Immature natural killer cell (primary cell): ENCODE measurements at places on chromosomes 5 and 9.

DNA sequence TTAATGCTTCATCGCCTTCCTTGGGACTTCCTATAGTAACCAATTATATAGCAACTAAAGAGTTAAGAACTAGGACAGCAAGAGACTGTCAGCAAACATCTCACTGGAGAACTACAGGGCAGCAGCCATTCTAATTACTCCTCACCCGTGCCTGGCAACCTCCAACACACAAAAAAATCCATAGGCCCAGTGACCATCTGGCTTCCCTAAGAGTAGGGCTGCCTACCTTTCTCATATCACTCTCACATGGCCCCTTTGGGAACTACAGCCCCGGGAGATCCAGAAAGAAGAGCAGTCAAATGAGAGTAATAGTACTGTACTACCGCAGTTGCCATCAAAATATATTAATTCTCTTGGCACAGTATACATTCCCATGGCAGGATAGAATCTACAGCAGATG lies 5.7 kb downstream of the DCAF10 start:
- DNase-seq = no peak
- H3K4me1 ChIP-seq = peaks cover 29% of the 10 kb centered on the region
- H3K27me3 ChIP-seq = peaks cover 1% of the 10 kb centered on the region
- no peak overlapping the region for H3K4me3 ChIP-seq
- H3K36me3 ChIP-seq = peaks cover 1% of the 10 kb centered on the region

- H3K4me3 ChIP-seq = peak overlapping the region; percentile 93
- H3K27ac ChIP-seq = peak overlapping the region; percentile 100
- H3K4me1 ChIP-seq = peaks cover 86% of the 10 kb centered on the region
- peak; percentile 42 for DNase-seq
- peaks cover 81% of the 10 kb centered on the region for H3K27me3 ChIP-seq
These were observed 1.3 kb downstream of the NR4A3 start for GRCh38 chr9:99822806-99823591.

DNA sequence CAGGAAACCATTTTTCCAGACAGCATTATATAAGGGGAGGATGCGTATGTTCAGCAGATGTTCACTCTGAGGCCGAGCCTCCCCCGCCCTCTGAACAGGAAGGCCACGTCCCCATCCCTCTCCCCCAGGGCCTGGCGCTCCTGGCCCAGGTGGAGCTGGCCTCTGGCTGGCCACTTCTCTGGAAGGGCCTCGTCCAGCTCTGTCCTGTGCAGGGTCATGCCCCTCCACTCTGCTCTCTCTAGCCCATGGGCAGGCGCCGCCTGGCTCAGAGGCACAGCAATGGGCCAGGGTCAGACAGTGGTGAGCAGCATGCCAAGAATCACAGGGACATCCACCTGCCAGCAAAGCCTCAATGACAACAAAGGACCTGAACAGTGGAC lies 34.2 kb downstream of the ADAMTS2 start:
- no peak for DNase-seq
- no peak overlapping the region for H3K4me3 ChIP-seq
- no peaks in the 10 kb centered on the region for H3K4me1 ChIP-seq
- H3K36me3 ChIP-seq = no peaks in the 10 kb centered on the region
- no peak overlapping the region for H3K27ac ChIP-seq
- no peaks in the 10 kb centered on the region for H3K27me3 ChIP-seq

- H3K4me3 ChIP-seq = peak within 1 kb of the TSS; percentile 95
- DNase-seq = peak; percentile 53
- no peaks in the 10 kb centered on the region for H3K36me3 ChIP-seq
These were observed at the start of gene PBX3 for GRCh38 chr9:125747053-125747764. Gene PBX3, plus strand, starts transcription at chr9:125747373.

GRCh38 chr9:105290418-105290817 lies 46.0 kb downstream of the SLC44A1 start:
- no peak overlapping the region for H3K4me3 ChIP-seq
- no peak for DNase-seq
- H3K27me3 ChIP-seq = no peaks in the 10 kb centered on the region

DNA sequence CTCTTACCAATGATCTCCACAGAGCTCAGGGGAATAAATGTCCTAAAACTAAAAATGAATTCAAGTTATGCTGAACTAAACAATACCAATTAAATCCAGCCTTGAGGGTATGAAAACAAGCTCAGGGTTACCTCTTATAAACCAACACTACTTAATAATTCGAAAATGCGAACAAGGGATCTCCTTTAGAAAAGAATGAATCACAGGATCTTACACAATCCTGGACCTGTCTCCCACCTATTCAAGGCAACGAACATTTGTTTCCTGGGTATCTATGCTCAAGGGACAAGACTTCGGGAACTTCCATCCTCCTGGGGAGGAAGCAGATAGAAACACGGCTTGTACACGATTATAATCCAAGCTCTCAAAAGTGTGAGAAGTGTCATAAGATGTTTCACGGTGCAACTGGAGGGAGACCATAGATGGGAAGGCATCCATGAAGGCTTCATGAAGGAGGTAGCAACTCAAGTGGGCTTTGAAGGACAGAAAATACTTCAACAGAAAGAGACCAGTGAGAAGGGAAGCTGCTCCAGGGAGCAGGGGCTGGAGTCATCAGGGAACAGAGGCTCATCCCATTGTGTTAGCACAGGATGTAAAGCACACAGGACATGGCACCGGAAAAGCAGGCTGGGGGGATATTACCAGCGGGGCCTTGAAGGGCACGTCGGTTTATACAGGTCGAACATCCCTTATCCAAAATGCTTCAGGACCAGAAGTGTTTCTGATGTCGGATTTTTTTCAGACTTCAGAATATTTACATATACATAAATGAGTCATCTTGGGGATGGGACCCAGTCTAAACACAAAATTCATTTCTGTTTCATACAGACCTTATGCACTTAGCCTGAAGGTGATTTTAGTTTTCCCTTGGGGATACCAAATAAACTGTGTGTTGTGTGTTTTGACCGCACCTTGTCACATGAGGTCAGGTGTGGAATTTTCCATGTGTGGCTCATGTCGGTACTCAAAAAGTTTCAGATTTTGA lies 87.4 kb downstream of the TLE1 start:
- no peak overlapping the region for H3K4me3 ChIP-seq
- H3K4me1 ChIP-seq = peaks cover 26% of the 10 kb centered on the region

DNA sequence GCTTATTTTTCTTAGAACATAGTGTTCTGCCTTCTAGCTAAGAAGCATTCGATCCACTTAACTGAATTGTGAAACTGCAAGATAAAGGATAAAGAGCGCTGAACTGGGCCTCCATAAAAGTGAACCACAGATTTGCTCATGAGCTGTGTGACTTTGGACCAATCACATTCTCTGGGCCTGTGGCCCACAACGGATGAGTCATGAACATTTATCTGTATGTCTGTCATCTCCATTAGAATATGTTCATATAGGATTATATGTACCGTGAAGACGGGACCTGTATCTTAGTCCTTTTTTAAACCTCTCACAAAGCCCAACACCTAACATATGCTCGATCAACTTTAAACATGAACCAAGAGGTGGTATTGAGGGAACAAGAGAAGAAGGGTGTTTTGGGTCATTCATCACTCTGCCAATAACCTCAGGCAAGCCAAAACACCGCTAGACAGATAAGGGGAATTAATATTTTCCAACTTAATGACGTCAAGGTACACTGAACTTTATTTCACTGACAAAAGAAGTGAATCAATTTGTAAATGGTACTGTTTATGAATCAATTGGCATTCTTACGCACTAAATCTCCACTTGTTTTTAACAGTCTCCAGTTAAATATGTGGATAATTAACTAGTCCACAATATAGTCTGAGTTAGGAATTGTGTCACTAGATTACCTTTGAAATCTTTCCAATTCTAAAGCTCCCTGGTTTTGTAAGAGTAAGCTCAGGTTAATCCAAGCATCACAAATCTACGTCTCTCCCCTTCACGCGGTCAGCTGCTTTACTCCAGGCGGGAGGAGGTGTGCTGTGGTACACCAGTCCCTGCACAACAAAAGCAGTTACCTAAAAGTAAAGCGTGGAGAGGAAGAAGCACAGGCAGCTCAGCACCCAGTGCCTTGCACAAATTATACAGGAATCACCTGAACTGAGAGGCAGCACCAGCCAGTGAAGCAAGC lies 1.6 kb downstream of the TMEM245 start:
- H3K36me3 ChIP-seq = peaks cover 5% of the 10 kb centered on the region
- peaks cover 55% of the 10 kb centered on the region for H3K4me1 ChIP-seq
- H3K27ac ChIP-seq = peak overlapping the region; percentile 85
- no peak for DNase-seq

DNA sequence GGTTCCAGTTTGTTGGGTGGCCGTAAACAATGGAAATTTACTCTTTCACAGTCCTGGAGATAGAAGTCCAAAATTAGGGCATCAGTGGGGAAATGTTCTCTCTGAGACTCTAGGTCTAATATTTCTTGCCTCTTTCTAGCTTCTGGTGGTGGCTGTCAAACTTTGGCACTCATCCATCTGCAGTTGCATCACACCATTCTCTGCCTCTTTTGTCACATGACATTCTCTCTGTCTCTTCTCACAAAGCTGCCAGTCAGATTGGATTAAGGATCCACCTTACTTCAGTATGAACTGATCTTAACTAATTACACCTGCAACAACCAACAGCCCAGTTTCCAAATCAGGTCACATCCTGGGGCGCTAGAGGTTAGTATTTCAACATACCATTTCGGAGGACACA lies 222.9 kb upstream of the FTMT start:
- DNase-seq = no peak
- H3K36me3 ChIP-seq = no peaks in the 10 kb centered on the region

DNA sequence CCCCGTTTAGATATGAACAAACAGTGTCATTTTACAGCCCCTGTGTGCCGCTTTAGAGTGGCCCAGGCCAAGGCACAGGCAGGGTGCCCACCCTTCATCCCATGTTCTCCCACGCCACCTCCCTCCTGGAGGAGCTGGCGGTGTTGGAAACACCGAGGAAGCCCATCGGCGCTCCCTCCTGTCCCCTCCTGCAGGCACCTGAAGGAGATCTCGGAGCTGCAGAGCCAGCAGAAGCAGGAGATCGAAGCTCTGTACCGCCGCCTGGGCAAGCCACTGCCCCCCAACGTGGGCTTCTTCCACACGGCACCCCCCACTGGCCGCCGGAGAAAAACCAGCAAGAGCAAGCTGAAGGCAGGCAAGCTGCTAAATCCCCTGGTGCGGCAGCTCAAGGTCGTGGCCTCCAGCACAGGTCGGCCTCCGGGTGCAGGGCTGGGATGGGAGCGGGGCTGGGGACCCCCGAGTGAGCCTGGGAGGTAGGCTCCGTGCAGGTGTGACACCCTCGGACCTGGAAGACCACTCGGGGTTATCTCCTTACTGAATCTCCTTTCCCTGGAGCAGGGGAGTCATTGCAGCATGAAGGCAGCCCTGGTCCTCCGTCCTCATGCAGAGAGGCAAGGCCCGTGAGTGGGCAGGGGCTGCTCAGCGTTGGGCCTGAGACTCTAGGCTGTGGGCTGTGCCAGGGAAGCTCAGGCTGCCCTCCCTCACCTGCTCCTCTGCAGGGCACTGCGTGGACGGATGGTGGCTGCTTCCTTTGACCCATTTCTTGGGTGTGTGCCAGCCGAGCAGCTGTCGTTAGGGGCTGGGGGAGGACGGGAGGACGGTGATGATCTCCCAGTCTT lies 113.9 kb downstream of the WNK2 start:
- no peak for DNase-seq
- no peak overlapping the region for H3K27ac ChIP-seq
- no peaks in the 10 kb centered on the region for H3K36me3 ChIP-seq
- H3K4me3 ChIP-seq = no peak overlapping the region

DNA sequence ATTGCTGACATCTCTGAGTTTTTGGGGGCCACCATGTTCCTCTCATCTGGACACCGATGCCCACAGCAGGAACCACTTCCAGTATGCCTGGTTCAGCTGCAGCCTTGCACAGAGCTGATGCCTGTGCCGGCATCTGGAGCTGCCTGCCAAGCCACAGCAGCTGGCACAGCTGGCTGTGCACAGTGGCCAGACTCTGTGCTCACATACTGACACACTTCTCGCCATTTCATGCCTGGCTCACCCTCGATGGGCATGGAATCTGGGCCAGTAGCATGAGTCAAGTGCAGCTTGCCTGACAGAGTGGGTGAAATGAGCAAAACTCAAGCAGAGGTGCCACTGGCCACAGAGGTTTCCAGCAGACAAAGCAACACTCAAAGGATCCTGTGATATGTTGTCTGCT lies 863.4 kb downstream of the DNAH5 start:
- no peaks in the 10 kb centered on the region for H3K36me3 ChIP-seq
- DNase-seq = no peak
- H3K27me3 ChIP-seq = no peaks in the 10 kb centered on the region
- no peak overlapping the region for H3K4me3 ChIP-seq
- no peaks in the 10 kb centered on the region for H3K4me1 ChIP-seq
- H3K27ac ChIP-seq = no peak overlapping the region

DNA sequence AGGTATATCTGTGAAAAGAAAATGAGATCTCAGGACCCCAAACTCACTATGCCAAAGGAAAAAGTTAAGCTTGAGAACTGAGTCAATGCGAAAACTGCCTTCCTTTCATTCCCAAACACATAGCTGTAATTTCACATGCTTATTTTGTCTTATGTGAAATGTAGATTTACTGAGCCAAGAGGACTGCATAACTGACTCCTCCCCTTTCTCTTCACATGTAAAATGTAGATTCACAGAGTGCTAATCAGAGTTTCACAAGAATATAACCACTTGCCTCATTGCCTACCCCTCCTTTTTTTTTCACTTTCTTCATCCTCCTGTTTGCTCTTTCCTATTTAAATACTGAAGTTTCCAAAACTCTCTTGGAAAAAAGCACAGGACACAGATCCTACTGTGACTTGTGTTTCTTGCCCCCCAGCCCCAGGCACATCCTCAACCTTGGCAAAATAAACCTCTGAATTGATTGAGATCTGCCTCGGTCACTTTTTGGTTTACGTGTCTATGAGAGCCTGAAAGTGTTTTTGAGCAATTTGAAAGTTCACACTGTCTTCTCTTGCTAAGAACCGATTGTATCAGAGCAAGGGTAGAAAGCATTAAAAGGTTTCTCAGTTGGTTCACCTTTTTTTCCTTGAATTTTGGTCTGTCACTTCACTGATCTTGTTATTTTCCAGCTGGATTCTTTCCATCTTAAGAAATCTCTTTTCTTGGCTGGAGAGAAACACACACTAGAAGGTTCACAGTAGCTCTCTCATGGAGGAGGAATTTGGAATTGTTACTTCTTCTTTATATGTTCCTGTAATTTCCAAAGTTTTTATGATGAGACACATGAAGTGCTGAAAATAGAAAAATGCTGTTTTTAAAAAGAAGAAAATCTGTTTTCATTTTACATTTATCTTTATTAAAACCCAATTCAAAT lies 44.8 kb upstream of the SNAPC3 start:
- H3K4me1 ChIP-seq = peaks cover 43% of the 10 kb centered on the region
- peak overlapping the region; percentile 79 for H3K4me3 ChIP-seq
- H3K27me3 ChIP-seq = peaks cover 17% of the 10 kb centered on the region

GRCh38 chr9:20618361-20618802 lies 3.9 kb downstream of the MLLT3 start:
- no peaks in the 10 kb centered on the region for H3K36me3 ChIP-seq
- peaks cover 19% of the 10 kb centered on the region for H3K27me3 ChIP-seq
- H3K27ac ChIP-seq = no peak overlapping the region
- DNase-seq = no peak
- H3K4me3 ChIP-seq = no peak overlapping the region
- H3K4me1 ChIP-seq = peaks cover 37% of the 10 kb centered on the region
